ENCODE measurements at places on chromosomes 7 and 10.

- no peak for DNase-seq
Observed at GRCh38 chr10:63549810-63550209, 28.6 kb downstream of the REEP3 start.

DNA sequence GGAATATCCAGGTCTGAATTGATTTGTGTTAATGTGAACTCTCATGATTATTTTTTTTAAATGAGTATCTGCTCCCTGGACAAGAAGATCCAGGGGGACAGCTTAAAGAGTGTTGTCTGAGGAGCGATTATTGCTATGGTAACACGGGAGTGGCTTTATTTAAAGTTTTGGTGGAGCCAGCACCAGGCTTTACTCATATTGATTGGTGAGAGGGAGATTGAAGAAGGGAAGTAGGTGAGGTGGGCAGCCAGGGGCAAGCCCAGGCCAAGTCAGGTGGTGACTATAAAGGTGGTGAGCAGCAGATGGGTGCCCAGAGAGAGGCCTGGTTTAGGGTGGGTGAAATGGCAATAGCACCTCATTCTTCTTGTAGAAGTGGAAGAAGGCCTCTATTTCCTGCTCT lies 10.2 kb upstream of the AGR2 start:
- DNase-seq: no peak

- no peak for DNase-seq
Observed at GRCh38 chr10:68163735-68164134, 54.4 kb downstream of the MYPN start.

DNA sequence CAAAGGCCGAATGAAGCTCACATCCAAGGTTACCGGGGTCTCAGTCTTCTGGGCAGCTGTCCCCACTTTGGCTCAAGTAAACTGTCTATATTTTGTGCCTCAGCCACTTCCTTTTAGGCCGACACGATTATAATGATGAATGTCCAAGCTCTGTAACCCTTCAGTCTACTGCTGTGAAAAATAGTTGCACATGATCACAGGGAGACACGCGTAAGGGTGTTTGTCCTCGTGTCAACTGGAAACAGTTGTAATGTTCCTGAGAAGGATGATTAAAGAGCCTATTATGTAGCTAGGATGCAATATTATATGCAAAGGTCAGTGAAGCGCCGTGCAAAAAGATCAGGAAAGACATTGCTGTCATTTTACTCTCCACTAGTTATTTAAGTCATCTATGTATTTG lies 559.9 kb downstream of the SDK1 start:
- no peak for DNase-seq
